Stimulated activated CD4-positive, alpha-beta T cell treated with anti-CD3 and anti-CD28 coated beads, Interleukin-1b, Interleukin-23, amount 100 ng/mL, for 24 hours (primary cell): ENCODE measurements at places on chromosomes 12 and 14.

- no peak for DNase-seq
These were observed 65.0 kb downstream of the CDK17 start for GRCh38 chr12:96335270-96335669.

- DNase-seq: no peak
These were observed 209.2 kb upstream of the HMGA2 start for GRCh38 chr12:65615118-65615517.

DNA sequence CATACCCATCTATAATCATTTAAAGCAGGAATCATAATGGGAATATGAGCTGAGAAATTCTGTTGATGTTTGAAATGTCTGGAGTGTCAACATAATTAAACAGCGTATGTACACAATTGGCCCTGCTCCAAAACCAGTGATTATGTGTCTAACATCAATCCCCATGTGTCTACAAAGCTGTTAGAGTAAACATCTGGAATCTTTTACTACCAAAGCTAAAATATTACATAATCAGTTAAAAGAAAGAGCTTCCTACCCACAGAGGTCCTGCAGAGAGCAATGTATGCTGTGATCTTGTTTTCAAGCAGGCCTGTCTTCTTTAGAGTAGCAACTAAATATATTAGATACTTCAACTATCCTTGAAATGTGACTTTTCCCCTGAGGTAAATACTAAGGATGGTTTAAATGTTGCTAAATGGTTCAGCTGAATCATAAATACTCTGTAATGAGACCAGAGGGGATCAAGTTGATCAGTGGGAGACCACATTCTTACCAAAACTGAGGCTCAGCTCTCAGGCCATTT lies 74.3 kb downstream of the RASSF8 start:
- no peak for DNase-seq

- DNase-seq: no peak
These were observed 42.6 kb downstream of the NELL2 start for GRCh38 chr12:44833561-44833960.

DNA sequence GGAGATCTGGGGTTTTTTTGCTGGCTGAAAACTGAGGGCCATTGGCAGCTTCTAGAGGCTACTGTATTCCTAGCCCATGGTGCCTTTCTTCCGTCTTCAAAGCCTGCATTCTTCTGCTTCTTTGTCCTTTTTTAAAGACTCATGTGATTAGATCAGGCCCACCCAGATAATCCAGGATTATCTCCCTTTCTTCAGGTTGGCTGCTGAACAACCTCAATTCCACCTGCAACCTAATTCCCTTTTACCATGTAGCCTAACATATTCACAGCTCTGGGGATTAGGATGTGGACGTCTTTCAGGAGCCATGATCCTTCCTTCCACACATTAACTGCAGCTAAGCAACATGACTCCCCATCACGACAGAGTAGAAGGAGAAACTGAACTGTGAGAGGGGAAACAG lies 985.5 kb downstream of the DIO2 start:
- no peak for DNase-seq

DNA sequence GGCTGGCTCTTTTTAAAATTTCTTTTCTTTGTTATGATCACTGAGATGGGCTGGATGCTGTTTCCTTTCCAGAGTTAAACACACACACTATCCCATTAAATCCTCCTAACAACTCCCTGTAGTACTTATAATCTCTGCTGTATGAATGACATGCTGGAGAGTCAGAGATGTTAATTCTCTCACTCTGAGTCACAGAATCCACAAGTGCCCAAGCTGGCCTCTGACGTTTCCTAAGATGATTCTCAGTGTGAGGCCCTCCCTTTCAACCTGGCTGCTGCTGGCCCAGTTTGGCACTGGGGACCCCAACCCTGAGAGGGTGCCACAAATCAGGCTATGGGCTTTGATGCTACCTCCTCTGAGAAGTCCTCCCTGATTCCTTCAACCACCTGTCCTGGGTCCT lies 5.4 kb downstream of the NOS1 start:
- no peak for DNase-seq

- no peak for DNase-seq
These were observed 69.7 kb downstream of the ARF6 start for GRCh38 chr14:49962621-49963020.

DNA sequence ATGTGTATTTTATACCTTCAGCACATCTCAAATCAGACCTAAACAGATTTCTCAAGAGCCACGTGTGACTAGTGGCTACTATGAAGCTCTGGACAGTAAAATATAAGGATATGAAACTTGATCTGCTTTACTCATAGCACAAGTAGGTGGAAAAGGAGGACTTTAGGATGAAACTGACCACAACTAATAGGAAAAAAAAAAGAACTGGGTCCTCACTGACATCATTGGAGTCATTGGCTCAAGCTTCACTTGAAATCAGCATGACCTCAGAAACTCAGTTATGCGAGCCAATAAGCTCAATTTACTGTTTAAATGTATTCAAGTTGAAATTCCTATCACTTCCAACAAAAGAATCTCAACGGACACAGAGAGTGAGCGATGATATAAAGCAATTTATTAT lies 34.1 kb upstream of the CIT start:
- DNase-seq: no peak

- DNase-seq: no peak
These were observed 20.4 kb downstream of the MAP3K12 start for GRCh38 chr12:53478865-53479264.

DNA sequence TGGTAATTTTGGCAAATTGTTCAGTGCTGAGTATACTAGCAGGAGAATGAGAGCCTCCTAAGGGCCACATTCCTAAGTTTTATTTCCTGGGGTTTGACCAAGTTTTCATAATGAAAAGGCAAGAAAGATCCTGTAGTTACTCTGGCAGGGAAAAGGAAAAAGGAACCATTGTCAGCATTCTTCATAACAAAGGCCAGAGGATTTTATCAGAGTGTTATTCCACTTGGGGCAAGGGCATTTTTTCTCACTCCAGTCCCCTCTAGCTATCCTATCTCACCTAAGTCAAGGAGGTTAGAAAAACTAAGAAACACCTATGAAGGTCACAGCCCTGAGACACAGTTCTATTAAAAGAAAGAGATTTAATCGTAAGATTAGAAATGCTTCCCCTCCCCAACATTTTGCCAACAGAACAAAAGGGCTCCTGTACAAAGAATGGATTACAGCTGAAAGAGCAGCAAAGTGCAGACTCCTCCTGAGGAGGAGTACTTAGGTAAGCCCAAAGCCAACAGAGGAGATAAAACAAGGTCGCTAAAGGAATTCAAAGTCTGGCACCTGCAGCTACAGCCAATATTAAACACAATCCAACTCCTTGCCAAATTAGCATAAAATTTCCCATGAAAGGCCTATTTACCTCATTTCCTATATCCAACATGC lies 162.4 kb downstream of the GALC start:
- DNase-seq: no peak

DNA sequence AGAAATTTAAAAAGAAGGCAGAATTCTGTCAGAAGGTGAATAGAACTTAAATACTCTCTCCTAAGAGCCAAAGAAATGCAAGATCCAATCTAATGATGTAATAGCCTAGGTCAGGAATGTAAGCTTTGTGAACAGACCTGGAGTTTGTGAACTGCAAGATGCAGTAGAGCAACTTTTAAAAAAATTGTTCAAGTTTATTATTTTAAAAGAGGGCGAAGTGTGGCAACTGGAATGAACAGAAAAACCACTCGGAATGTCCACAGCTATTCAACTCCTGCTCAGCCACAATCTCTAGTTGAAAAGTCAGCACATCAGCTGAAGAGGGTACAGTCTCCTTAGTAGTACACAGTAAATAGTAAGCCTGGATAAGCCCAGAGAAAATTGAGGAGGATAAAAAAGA lies 228.8 kb downstream of the PPFIA2 start:
- DNase-seq: no peak

DNA sequence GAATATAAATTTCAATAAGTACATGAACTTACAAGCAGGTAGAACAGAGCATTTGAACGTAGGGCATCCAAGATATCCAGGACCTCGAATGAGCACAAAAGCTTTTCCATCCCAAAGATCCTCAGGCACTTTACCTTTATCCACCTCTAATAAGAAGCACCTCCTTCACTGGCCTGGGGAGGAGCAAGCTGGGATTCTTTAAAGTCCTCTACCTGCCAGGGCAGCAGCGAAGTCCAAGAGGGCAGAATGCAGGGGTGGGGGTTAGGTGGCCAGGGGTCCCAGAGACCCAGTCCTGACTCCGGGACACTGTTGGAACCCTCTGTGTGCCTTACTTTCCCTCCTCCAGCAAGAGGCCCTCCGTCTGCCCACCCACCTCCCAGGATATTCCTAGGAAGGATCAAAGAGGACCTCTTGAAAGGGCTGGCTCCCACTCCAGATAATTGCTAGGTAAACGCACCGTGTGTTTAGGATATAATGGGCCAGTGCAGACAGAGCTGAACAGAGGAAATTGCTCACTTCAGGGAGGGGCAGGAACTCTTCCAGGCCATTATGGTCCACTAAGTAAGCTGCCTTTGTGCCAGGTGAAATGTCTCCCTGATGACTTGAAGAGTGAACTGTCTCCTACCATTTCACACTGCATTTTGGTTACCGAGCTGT lies 68.1 kb downstream of the TTC9 start:
- DNase-seq: no peak

- no peak for DNase-seq
These were observed 310.1 kb downstream of the SYT1 start for GRCh38 chr12:79174626-79175025.

DNA sequence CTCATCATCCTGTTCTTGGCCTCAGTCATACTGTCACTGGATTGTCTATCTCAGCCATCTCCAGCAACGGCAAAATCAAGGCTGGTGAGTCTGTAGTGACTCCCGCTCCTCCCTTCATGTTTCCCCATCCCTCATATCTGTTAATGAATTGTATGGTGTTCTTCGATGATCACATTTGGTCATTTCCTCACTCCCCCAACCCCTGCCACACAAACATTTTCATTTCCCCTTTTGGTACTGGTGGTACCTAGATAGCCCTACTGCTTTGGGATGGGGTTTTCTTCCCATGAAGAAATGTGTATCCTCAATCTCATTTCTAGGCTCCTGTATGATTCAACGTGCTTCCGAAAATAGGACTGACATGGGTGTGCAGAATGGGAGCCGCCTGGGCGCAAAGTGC lies 2.7 kb upstream of the KLHL33 start:
- DNase-seq: no peak

DNA sequence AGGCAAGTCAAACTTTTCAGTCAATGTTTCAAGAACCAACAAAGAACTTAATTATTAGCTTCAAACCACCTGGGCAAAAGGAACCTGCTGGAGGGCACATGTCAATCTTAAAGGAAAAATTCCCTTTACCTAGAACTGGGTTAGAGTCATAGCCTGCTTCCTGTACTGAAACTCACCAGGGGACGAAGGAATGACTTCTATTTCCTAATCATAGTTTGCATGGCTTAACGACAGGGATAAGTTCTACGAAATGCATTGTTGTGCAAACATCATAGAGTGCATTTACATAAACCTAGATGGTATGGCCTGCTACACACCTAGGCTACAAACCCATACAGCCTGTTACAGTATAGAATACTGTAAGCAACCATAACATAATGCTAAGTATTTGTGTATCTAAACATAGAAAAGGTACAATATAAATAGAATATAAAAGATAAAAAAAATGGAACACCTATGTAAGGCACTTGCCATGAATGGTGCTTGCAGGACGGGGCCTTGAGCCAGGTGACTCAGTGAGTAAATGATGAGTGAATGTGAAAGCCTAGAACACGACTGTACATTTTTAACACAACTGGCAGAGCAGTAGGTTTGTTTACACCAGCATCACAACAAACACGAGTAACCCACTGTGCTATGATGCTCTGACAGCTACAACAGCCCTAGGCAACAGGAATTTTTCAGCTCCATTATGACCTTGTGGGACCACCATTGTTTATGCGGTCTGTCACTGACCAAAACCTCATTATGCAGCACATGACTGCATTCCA lies 234.9 kb upstream of the CAND1 start:
- no peak for DNase-seq

GRCh38 chr12:127162902-127163301 lies 1104.1 kb upstream of the TMEM132C start:
- DNase-seq: no peak

DNA sequence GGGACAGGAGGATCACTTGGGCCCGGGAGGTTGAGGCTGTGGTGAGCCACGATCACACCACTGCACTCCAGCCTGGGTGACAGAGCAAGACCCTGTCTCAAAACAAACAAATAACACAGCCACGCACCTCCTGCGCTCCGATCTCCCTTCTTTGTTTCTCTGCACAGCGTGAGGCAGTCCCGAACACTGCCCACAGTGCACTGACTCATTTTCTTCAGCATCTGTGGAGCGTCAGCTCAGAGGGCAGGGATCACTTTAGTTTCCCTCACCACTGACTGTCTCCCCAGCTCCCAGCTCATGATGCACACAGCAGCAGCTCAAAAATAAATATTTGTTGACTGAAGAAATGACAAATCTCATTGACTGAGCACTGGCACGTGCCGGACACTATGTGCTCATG lies 883 bp upstream of the MYL2 start:
- DNase-seq: no peak
